ENCODE measurements at places on chromosomes 1 and 21.

- DNase-seq: no peak
Measured at GRCh38 chr1:159172614-159173291, 1.3 kb downstream of the CADM3 start.

- no peak for DNase-seq
Measured at GRCh38 chr1:201475915-201476669, 7.1 kb upstream of the PHLDA3 start.

DNA sequence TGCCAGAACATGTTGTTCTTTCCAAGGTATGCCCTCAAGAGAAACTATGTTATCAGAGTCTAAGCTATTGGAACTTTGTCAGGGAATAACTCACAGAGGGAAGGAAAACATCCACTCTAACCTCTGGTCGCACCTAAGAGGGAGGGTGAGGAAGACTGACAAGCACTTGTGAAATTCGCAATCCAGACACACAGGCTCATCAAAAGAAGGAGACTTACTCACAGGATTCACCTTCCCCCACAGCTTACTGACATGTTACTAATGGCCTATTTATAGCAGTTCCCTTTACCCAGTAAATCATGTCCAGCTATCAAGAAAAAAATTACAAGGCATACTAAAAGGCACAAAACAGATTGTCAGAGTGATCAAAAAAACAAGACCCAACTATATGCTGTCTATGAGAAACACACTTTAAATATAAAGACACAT is 36.9 kb downstream of the WDR64 start:
- no peak for DNase-seq

DNA sequence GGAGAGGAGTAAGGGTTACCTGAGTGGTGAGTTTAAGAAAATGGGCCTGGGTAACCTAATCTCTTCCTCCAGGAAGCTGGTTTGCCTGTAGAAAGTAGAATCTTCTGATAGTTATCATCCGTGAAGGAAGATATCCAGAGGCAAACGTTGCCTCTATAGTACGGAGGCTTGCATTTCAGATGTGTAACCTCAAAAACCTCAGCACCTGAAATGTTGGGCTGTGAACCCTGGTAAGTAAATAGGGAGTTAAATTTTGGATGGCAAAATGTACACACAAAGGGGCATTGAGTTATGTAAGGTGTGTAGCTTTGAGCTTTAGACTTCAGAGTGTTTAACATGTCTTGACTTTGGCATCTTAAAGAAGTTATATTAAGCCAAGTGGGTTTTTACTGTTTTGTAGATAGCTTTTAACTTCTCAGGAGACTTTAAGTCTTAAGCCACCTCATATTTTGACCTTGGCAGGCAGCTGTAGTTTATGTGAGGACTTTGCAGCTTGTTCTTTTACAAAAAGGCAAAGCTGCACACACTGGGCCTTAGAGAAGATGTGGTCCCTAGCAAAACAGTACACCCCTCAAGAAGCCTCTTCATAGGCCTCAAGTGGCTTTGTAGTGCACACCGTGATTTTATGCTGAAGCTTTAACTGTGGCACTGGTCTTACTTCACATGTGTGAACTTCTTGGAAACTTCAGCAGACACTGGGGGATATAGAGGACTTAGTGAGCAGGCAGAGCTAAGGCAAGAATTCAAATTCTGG is 83.4 kb downstream of the SNRPE start:
- DNase-seq: no peak

DNA sequence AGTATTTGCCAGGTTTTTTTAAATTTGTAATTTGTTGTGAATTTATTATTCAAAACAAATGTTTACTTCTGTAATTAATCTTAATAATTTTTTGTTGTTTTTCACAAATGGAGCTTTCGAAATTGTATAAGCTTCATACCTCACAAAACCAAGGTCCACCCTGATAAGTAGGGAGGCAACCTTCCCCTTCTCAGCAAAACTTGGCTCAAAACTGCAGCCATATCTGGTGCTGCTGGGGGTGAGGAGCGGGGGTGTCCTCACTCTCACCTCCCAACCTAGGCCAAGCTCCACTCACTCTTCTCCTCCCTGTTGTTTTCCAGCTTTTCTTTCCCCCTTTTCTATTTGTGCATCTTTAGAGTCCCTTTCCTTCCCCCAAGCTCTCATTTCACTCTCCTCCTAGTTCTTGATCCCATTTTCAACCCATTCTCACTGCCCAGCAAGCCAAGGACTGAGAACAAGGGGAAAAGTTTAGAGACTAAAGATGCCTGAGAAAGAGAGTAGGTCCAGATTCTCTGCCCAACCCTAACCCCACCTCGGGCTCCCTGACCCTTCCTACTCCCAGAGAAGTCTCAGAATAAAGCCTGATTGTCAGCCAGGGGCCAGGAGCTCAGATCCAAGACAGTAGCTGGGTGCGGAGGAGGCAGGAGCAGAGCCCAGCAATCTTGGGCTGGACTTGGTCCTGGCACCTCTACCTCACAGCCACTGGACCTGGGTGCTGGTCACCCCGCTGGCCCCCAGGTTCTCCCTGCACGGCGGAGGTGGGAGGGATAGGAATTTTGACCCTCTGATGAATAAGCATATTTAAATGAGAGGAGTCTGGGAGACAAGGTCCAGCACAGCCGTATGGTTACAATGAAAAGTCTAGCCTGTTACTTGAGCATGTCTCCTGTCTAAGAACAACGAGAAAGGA is 8.3 kb upstream of the CFAP45 start:
- DNase-seq: no peak

GRCh38 chr1:171754353-171754705 is 12.5 kb upstream of the VAMP4 start:
- DNase-seq: no peak

- DNase-seq: no peak
Measured at GRCh38 chr1:164092603-164093353, 466.2 kb upstream of the PBX1 start.

- DNase-seq: no peak
Measured at GRCh38 chr1:113579256-113580018, 179.8 kb downstream of the PHTF1 start.

GRCh38 chr1:54163051-54163450 is 10.3 kb upstream of the CDCP2 start:
- DNase-seq: no peak

DNA sequence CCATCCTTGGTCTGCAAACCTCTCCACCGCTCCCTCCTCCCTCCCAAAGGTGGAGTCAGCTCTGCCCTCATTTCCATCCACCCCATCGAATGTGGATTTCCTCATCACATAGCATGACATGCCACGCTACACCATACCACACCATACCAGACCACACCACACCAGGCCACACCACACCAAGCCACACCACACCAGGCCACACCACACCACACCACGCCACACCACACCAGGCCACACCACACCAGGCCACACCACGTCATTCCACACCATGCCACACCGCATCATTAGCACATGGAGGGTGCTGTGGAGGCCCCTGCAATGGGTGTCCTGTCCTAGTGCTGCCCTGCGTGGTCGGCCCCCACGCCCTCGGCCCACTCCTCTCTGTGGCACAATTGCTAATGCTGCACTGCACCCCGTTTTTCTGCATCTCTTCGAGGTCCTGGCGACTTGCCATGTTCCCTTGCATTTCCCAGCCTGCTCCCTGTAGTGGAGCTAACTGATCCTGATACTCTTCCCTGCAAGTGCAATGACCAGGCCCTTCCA is 11.3 kb downstream of the DFFB start:
- DNase-seq: no peak

- no peak for DNase-seq
Measured at GRCh38 chr21:44749116-44749758, 37.9 kb upstream of the TSPEAR start.

- no peak for DNase-seq
Measured at GRCh38 chr1:240602189-240602588, 9.8 kb downstream of the GREM2 start.

DNA sequence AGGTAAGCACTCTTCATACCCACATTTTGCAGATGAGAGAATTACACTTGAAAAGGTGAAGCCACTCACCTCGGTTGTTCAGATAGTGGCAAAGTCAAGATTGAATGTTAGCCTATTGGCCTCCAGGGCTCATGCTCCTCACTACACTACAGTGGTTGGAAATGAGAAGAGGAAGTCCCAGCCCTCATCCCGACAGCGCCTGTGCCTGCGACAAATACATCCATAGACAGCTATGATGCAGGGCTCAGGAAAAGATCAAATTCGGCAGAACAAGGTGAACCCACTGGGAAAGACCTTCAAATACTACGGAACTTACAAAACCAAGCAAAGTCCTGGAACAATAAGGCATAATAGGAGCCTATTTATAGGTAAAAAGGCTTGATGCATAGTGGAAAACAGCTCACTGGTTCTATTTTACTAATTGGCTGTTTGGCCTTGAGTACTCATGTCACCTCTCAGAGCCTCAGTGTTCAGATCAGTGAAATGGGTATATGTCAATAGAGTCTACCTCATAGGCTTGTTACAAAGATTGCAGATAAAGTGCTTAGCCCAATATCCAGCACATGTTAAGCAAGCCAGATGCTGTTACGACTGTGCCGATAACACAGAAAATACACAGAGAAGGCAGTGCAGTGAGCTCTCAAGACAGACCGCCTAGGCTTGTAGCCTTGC is 3.5 kb downstream of the SPOCD1 start:
- no peak for DNase-seq

DNA sequence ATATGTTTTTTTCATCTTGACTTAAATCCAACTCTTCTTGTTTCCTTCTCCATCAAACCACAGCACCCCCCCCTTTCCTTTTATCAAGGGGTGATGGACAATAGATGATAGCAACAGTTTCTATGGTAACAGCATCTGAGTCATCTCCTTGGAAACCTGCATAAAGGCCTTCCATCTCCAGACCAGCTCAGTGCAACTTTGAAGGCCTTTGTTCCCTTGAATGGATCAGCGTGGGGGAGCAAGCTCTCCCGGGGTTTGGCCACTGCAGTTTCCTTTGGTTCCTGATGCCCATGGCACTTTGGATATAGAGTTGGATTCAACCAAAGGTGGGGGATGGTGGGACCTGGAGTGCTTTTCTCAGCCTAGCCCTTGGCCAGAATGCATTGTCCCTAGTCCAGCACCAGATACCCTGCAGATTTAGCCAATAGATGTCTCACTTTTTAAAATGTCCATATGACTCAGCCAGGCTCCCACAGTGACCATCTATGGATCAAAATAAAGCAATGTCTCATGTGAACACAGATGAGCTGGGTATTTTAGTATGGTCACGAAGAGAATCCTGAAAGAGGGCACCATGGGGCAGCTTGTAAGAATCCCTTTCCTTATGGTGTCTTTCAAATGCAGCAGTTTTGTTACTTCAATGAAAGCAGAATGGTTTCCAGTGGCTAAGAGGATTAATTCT is 127.7 kb downstream of the SPATA46 start:
- DNase-seq: no peak

DNA sequence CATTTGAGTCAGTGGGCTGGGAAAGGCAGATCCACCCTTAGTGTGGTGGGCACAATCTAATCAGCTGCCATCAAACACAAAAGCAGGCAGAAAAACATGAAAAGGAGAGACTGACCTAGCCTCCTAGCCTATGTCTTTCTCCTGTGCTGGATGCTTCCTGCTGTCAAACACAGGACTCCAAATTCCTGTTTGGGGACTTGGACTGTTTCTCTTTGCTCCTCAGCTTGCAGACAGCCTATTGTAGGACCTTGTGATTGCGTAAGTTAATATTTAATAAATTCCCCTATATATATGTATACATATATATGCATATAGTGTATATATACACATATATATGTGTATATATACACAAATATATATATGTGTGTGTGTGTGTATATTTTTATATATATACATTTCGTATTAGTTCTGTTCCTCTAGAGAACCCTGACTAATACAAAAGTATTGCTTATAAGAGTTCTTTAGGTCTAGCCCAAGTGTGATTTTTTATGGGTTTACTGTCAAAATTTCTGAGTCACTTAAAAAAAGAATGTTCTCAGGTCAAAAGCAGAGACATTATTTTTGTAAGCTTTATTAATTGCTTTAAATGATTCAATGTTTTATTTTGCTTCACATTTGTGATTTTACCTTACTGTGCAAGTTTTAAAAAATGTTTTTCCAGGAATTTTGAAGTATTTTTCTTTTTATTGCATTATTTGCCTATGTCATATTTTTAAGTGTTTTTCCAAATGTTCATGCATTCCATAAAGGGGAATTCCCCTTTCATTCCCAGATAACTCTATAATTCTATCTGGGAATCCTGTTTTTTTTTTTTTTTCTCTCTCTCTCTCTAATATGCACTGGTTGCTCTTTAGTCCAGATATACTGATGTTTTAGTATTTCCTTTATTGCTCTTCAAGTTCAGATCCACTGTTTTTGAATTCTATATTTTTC is 92.1 kb upstream of the ADAMTS5 start:
- DNase-seq: no peak

DNA sequence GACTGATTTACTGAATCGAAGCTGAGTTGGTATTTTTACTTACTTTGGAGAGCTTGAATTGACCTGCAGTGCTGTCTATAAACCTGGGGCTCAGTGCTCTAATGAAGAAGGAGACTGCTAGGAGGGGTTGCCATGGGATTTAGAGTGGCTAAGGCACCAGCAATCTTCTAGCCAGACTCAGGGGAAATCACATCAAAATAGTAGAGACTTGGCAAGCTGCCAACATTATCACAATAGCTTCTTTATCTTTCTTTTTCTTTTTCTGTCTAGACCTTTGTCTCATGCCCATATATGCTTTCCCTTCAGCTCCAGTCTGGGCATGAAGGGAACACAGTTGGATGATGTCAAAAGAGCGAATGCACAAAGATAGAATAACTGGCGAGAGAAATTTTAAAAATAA is 301.1 kb upstream of the DPYD start:
- no peak for DNase-seq

DNA sequence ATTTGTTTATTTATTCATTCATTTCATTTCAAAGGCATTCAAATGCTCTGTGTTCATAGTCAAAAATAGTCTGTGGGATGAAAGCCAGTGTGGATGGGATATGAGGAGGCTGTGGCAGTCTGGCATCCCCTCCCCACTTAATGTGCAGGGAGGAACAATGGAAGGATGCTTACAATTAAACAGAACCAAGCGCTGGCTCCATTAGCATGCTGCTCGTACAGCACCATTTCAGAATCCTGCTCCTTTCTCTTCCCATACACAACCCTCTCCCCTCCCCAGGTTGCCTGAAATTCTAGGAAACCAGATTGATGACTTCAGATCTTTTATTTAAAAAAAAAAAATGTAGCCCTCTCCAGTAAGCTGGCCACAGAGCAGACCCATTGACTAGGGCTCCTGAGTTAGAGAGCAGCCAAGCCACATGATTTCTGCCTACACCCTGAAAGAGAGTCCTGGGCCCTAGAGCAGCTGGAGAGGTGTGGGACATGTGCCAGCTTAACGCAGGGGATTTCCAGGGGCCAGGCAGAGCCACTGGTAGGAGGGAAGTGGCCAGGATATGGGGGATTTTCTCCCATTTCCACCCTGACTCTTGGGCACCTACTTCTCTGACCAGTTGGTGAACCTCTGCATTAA is 205.2 kb downstream of the ASTN1 start:
- no peak for DNase-seq

DNA sequence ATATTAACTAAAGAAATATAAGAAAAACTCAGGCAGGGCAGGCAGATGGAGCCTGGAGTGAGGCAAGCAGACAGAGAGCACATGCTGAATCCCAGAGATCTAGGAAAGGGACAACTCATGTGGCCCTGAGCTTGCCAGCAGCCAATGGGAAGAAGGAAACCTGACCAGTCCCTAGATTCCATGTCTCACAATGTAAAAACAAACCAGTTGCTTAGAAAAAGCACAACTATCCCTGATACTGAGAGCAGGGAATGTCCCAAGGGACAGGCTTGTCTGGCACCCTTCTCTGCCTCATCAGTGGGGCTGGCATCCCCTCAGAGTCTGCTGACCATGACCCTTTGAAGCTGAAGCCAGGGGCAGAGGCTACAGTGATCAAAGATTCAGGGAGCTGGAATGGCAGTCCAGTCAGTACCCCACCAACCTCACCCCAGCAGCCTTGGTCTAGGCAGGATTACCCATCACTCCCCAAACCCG is 27.8 kb downstream of the HSPG2 start:
- no peak for DNase-seq

GRCh38 chr1:101137144-101138126 is 99.4 kb upstream of the S1PR1 start:
- no peak for DNase-seq
